SHP77 treated with DMSO at 0.1 percent for 48 hours (cell line): ENCODE measurements at places on chromosomes 7 and 10.
A peak's percentile ranks its signal among the peaks of the same experiment; 100 is the strongest.

- DNase-seq: no peak
Observed at GRCh38 chr10:104119996-104120395, 2.0 kb upstream of the SFR1 start.

DNA sequence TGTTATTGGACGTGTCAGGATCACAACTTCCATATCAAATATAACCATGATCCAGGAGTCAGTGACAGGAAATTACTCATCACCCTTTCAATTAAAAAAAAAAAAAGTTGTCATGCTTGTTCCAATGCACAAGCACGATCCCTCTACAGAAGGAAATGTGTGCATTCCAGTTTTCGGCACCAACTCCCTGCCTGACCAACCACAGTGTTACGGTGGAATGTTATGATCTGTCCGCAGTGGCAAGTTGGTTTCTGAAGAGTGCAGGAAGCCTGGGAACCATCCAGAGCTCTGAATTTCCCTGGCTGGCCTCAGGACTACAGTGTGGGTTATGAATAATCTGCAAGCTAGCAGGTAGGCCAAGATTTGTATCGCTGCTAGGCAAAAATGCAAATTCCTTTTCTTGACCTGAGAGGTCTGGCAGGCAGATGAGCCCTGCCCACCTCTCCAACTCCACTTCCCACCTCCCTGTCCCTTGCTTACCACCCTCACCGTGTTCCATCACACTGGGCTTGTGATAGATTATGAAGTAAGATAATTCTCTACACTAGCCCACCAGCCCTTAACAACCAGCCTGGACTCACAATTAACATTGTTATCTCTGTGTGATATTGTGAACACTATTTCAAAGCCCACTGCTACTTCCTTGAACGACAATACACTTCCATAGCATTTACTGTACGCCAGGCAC lies 20.4 kb downstream of the FRMPD2 start:
- no peak for DNase-seq

DNA sequence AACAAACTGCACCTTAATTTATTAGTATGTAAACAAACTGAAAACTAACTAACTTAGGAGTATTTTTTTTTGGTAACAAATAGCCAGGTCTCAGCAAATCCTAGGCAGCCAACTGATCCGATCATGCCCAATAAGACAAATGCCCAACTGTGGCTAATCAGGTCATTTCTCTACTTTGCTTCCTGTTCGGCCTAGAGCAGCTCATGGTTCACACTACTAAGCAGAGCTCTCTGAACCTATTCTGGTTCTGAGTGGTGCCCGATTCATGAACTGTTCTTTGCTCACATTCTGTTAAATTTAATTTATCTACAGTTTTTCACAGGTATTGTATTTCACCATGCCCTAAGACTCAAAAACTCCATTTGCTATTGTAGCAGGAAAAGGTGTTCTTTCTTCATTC lies 55.1 kb downstream of the CCDC3 start:
- no peak for DNase-seq

GRCh38 chr7:111801277-111801676 lies 239.0 kb upstream of the IMMP2L start:
- DNase-seq: no peak

GRCh38 chr10:52738951-52739350 lies 33.6 kb downstream of the MBL2 start:
- no peak for DNase-seq

GRCh38 chr10:132418527-132419416 lies 21.8 kb downstream of the PWWP2B start:
- peak; percentile 62 for DNase-seq

- DNase-seq: no peak
Observed at GRCh38 chr7:41476460-41476803, 226.5 kb downstream of the INHBA start.

DNA sequence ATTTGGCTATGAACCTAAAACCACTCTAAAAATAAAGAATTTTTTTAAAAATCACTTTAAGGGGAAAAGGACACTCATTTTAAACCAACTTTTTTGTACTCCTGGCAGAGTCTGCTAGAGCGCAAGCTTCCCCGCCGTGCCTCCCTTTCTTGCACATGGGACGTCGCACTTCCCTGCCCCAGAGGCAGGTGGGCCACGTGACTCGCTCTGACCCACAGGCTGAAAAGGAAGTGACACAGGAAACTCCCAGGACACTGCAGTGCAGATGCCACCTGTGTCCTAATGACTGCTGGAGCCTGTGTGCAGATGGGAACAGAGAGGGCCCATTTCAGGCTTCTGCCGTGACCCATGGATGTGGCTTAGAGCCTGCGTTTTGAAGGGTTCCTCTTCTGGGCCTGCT lies 142.1 kb upstream of the LANCL2 start:
- DNase-seq: no peak

DNA sequence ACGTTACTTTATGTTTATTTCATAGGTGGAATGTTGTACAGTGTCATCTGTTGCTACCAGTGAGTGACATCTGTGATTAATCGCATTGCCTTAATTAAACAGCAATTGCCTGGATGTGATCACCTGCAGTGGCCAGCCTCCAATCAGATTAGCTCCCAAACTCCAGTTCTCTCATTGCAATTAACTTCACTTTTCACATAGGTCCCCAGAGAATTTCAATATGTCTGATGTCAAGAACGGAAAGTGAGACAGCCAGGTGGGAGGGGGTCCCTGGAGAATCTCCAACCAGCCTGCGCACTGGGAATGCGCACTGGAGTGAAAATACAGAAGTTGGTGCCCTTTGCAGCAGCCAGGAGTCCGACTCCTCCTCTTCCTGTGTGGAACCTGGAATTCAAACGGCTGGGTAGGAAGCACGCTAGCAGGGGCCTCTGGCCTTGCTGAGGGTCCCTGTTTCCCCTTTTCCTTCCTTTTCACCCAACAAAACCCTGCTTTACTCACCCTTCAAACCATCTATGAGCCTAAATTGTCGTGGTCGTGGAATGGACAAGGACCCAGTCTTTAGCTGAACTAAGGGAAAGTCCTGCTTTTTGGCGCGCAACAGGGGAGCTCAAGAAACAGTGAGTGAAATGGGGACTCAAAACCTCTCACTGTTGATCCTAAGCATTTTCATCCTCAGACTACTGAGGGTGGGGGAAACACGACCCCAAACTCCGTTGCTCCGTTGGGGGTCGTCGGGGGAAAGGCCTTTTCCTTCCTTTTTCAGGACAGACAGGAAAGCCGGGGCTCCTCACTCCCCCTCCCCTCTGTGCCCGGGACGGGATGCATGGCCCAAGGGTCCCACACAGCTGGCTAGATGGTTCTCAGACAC lies 1355.5 kb upstream of the LRRTM3 start:
- DNase-seq: peak; percentile 68

- DNase-seq: no peak
Observed at GRCh38 chr10:79295563-79295962, 51.7 kb upstream of the PPIF start.
